ENCODE measurements at places on chromosomes 4 and X.

DNA sequence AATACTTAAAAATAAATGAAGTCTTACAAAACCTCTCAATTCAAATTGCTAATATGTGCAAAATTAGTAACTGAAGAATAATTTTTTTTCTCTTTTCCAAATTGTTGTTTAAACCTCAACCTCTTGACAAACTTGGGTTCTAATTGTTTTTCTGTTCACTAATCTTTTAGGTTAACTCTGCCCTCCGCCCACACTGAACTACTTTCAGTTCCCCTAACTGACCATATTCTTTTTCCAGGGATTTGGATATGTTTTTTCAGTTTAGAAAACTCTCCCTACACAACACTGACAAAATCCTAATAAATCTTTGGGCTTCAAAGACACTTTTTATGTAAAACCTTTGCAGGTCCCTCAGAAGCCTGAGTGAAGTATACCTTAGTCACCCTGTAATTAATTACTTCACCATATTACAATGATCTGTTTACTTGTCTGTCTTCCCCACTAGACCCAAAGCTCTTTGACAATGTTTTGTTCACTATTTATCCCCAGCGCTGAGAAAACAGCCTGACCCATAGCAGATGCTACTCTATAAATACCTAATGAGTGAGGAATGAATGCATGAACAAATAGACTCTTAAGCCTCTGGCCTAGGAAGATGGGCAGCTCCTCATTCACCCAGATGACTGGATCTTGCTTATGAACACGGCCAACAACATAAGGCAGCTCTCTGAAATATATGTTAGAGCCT lies 134.9 kb downstream of the MAML3 start:
- H3K4me1 ChIP-seq: peaks cover 39% of the 10 kb centered on the region
- peak overlapping the region; percentile 90 for H3K27ac ChIP-seq
- no peak overlapping the region for H3K4me3 ChIP-seq
- no peaks in the 10 kb centered on the region for H3K27me3 ChIP-seq
- H3K36me3 ChIP-seq: no peaks in the 10 kb centered on the region

- no peaks in the 10 kb centered on the region for H3K27me3 ChIP-seq
- no peaks in the 10 kb centered on the region for H3K4me1 ChIP-seq
- H3K27ac ChIP-seq: no peak overlapping the region
- no peak for DNase-seq
- no peak overlapping the region for H3K4me3 ChIP-seq
These were observed 77.6 kb upstream of the FRMPD4 start for GRCh38 chrX:12060489-12061260.

DNA sequence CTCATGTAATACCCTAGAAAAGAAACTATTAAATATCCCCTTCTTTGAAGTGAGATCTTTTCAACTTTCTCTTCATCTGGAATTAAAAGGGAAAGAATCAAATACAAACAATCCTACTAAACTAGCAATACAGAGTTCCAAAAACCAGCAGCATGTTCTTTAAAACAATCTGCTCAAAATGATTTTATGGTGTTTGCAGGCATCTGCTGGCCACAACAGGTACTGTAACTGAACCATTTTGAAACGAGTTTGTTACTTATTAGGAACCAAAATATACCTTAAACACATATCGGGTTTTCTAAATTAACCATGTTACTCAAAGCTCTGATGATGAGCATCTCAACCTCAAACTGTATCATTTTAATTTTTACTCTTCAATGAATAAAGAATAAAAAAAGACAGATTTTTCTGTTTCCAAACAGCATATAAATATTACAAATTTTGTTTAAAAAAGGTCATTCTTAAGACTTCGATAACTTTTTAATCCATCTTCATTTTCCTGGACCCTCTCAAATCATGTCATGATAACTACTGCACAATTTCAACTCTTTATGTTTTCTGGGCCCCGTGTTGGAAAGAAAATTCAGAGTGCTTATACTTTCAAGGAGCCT lies 56.5 kb downstream of the ARAP2 start:
- DNase-seq: no peak
- H3K4me3 ChIP-seq: no peak overlapping the region
- H3K27ac ChIP-seq: no peak overlapping the region
- H3K27me3 ChIP-seq: no peaks in the 10 kb centered on the region
- peaks cover 9% of the 10 kb centered on the region for H3K36me3 ChIP-seq

DNA sequence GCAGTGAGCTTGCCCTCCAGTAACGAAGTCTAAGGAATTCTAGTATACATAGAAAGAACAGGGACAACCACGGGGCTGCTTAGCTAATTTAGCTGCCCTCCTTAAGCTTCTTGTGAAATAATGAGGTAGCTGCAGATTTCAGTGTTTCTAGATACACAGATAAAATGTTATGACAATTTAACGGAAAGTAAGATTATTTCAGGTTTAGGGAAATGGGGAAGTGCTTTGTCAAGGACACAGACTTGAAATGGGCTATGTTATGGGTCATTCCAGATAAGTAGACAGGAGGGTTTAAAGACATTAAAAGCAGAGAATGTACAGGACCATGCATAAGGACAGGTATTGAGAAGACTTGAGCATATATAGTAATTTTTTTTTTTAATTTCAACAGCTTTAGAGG lies 34.2 kb upstream of the ZNF518B start:
- H3K4me3 ChIP-seq: no peak overlapping the region
- H3K4me1 ChIP-seq: no peaks in the 10 kb centered on the region
- DNase-seq: no peak
- H3K36me3 ChIP-seq: no peaks in the 10 kb centered on the region
- no peak overlapping the region for H3K27ac ChIP-seq
- peaks cover 3% of the 10 kb centered on the region for H3K27me3 ChIP-seq

DNA sequence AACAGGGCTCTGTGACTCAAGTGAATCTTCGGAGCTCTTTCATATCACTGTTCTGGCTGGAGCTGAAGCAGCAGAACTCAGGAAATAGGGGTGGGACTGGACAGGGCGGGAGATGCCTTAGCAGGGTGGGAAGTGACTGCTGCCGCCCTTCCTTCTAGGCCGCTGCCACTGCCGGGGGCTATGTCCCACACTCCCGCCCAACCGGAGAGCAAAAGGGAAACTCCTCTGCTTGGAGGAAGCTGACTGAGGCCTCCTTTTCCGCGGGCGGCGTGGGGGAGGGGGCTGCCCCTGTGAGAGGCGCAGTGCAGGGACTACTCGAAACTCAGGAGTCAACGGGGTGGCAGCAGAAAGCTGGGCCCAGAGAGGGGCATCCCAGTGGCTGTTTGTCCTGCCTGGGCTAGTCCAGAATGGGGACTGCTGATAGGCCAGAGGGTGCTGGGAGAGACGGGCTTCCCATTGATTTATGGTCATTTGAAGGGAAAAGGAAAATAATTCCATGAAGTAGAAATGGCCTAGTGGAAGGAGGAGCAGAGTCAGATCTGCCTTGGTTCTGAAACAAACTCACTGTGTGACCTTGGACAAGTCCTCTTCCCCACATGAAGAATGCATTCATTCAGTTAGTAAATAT lies 36.9 kb downstream of the STARD8 start:
- no peak for DNase-seq
- no peaks in the 10 kb centered on the region for H3K36me3 ChIP-seq
- H3K4me1 ChIP-seq: peaks cover 6% of the 10 kb centered on the region
- peaks cover 6% of the 10 kb centered on the region for H3K27me3 ChIP-seq

DNA sequence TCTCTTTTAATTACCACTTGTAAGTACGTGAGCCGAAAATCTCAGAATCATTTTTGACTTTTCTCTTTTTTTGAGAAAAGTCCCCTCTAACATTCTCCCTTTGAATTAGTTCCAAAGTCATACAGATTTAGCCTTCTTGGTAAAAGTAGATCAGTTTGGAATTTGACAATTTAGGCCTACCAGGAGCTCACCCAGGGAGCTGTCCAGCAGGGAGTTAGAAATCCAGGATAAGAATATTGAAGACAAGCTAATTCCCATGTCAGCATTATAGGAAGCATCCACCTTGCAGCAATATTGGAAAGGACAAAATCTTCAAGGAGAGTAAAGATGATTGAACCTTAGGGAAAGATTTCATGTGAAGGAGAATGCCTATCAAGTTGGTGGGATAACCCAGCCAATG lies 352.2 kb upstream of the CPEB2 start:
- no peak overlapping the region for H3K4me3 ChIP-seq
- no peaks in the 10 kb centered on the region for H3K4me1 ChIP-seq
- no peaks in the 10 kb centered on the region for H3K27me3 ChIP-seq
- H3K36me3 ChIP-seq: no peaks in the 10 kb centered on the region

Measured in large intestine (tissue), 12 donors.